ENCODE measurements at places on chromosomes 3 and 15.

DNA sequence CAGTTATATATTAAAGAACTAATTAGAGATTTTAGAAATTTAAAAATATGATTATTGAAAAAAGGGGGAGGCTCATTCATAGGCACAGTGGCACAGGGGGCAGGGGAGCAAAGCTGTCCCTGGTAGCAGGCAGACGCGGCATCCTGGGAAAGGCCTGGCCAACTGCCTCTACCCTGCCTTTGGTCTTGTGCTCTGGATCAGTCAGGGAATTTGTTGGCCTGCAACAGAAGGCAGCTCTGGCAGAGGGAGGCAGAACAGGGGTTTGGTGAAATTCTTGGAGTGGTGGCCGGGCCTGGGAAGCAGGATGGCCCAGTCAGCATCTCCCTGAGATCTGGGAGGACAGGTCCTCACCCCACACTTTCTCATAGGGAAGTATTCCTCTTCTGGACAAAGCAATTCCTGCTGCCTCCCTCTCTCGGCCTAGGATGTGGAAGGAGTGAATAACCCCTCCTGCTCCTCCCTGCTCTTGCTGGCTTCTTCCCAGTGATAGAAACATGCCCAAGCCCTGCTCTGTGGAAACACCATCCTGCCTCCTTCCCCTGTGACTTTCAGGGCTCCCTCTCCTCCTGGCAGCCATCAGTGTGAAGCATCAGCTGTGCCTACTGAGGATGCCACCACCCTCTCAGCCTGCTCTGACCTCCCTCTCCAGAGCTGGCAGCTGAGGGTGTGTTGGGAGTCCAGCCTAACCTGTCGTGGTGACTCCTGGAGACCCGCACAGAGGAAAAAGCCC, 26.9 kb downstream of the PRR20G start:
- DNase-seq = no peak

GRCh38 chr3:6680119-6680806, 180.7 kb upstream of the GRM7 start:
- no peak for DNase-seq

- DNase-seq = no peak
Observed at GRCh38 chr3:12287727-12288181, 1.1 kb upstream of the PPARG start.

GRCh38 chr3:52190294-52191074, 7.5 kb upstream of the ALAS1 start:
- peak; percentile 30 for DNase-seq

- DNase-seq = no peak
Observed at GRCh38 chr3:160049988-160050387, 61.4 kb downstream of the IL12A start.

DNA sequence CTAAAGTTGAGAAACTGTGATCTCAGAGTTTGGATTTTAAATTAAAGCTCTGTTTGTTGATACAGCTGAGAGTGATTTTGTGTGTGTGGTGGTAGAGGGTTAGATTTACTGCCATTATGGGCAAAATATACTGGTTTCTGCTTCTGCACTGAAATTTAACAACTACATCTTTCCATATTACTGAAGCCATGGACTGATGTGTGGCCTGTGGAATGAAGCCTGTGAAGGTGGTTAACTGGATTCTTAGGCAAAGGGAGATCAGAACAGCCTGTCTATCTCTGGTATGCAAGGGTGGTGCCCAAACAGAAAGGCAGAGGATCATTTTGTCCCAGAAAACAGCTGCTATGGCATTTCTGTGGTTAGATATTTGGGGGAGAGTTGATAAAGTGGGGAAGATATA, 297.3 kb upstream of the THBS1 start:
- DNase-seq = no peak

- DNase-seq = no peak
Observed at GRCh38 chr15:50275908-50276307, 10.4 kb upstream of the HDC start.

- no peak for DNase-seq
Observed at GRCh38 chr3:146334151-146334550, 83.2 kb upstream of the PLSCR4 start.

DNA sequence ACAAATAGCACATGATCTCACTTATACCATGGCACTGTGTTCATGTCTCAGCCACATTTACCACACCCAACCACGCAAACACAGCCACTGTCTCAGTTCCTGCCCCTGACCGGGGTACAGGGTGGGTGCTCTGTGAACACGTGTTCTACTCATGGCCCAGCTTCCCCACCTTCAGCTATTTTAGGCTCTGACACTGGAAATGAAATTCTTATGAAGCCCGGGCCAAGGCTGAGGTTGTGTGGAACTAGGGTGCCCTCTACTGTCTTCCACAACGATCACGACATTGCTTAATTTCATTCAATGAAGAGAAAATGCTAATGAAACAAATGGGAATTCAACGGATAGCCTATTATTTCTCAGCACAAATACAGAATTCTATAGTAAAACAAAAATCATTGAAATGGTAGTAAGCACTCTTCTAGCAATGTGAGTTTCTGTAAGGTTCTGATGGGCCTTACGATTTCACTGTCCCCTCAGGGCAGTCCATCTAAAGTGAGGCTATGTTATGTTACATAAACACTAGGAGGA, 2.1 kb upstream of the GABRA5 start:
- DNase-seq = no peak

DNA sequence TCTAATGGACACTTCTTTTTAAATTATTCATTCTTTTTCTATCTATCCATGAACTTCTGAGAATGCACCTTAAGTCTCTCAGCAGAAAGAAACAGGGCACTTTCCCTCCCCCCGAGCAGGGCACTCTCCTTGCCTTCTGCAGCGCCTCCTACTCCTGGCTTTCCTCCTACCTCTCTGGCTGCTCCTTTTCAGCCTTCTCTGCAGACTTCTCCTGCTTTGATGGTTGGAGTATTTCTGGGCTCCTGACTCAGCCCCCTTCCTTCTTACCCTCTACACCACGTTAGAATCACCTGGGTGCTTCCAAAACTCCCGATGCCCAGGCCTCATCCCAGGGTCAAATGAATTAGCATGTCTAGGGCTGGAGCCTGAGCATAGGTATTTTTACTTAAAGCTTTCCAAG, 3.4 kb downstream of the SCN5A start:
- DNase-seq = no peak

DNA sequence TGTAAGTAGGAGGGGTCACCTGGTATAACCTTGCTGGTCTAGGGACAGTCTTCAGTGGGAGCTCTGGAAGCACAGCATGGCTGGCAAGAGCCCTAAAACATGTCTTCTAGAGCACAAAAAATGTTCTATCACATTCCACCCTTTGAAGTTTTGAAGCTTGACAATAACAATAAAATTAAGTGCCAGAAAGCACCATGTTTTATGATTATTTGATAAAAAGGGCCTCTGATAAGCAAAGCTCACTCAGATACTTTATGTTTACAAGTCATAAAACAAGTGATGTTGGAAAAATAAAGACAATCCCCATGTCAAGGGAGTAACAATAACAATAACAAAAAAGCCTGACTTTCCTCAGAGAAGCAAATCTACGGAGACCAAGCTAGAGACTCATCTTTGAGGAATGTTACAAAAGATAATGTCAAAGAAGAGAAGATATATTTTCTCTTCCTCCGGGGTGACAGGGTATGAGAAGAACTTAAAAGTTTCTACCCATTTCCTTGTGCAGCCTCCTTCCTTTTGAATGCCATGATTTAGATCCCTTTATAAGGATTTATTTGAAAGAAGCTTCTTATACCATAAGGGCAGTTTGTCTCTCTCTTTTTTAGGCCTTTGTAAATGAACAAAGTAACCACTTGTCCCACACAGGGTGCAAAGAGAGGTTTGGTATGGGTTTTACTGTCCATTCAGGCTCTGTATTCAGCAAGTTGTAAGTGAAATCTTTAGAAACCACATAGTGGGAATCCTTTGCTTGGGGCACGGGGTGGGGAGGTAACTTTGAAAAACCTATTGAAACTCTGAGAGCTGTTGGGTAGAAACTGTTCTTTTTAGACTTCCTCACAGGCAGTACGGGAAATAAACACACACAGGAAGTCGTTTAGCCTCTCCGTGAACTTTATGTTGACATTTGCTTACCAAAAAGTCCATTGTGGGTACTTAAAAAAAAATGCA, 109.6 kb upstream of the RBMS3 start:
- no peak for DNase-seq

- no peak for DNase-seq
Observed at GRCh38 chr3:50534681-50535330, 31.4 kb upstream of the CACNA2D2 start.

DNA sequence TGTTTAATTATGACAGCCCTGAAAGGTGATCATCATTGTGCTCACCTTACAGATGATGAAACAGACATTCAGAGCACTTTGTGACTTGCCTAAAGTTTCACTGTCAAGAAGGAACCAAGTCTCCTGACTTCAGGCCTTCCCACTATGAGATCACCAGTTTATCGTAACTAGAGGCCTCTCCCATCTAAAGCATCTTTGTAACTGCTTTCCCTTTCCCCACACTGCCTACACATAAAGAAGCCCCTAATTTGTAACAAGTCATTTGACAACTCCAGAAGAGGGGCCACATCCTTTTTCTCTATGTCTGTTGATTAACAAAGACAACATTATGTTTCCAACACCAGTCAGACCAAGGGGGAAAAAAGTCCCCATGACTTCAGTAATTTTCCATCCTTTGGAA, 1.1 kb downstream of the KLHL6 start:
- DNase-seq = no peak

DNA sequence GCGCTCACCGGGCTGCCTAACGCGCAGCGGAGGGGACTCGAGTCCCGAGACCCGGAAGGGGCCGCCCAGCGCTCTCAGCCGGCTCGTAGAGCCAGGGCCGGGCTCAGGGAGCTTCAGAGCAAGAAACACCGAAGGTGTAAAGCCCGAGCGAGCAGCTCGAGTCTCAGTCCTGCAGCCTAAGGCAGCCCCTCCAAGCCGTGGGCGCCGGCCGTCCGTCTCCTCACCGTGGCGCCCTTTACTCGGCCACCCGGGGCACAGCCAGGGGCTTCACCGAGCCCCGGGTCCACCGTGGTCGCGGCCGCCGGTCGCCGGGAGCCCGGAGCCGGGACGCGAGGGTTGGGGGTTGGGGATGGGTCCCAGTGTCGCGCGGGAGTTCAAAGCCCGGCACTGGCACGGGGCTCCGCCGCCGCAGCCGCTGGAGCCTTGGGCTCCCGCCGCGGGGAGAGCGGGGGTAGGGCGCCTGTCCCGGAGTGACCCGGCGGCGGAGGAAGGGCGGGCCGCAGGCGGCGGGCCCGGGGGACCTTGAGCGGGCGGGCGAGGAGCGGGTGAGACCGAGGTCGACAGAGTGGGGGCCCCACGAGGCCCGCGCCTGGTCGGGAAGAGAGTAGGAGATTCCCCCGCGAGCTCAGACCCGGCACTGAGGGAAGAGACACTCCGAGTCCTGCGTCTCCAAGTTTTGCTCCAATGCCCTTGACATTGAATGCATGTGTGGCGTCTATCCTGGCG, 26.9 kb upstream of the THRB start:
- peak; percentile 24 for DNase-seq

- DNase-seq = no peak
Observed at GRCh38 chr3:73964818-73965217, 340.1 kb upstream of the PDZRN3 start.

- peak; percentile 43 for DNase-seq
Observed at GRCh38 chr3:72347819-72348319, 500.4 kb downstream of the SHQ1 start.

- DNase-seq = no peak
Observed at GRCh38 chr3:161977063-161977462, 480.5 kb downstream of the OTOL1 start.

- no peak for DNase-seq
Observed at GRCh38 chr15:92843814-92844213, 56.3 kb upstream of the CHD2 start.

- peak; percentile 15 for DNase-seq
Observed at GRCh38 chr3:25663347-25663868, 1.3 kb downstream of the TOP2B start.

- no peak for DNase-seq
Observed at GRCh38 chr15:39472621-39473297, 108.1 kb upstream of the THBS1 start.

- no peak for DNase-seq
Observed at GRCh38 chr3:64097920-64098319, 74.6 kb upstream of the PSMD6 start.

DNA sequence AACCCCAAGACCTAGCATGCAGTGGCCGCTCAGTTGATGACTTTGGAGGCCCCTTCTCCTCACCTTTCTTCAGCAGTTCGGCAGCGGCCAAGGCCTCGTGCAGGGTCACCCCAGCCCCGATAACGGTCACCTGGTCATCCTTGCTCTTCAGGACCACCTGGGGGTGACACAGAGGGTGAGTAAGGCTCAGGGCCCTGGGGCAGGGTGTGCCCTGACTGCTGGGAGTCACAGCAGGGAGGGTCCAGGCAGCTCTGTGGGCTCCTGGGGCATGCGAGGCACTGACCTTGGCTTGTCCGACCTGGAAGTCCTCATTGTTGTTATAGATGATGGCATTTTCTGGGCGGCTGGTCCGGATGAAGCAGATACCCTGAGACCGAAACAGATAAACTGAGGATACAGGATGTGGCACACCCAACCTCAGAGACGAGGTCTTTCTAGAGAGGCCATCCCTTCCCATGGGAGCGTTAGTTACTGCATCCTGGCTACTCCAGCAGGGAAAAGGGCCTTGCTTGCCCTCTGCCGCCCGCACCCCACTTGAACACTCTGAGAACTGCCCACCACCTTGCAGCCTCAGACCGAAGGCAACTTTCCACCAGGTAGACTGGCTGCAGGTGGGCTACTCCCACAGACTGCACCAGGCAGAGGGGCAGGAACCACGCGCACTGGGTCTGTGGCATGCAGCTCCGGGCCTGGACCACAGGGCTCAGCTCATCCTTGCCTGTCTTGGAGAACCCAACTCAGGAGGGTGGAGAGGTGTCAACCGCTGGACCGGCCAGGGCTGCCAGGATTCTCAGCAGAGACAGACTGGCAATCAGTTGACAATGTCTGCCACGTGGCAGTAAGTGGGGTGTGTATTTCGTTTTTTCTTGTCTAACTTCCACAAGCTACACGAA, 27.6 kb downstream of the TKT start:
- DNase-seq = no peak

DNA sequence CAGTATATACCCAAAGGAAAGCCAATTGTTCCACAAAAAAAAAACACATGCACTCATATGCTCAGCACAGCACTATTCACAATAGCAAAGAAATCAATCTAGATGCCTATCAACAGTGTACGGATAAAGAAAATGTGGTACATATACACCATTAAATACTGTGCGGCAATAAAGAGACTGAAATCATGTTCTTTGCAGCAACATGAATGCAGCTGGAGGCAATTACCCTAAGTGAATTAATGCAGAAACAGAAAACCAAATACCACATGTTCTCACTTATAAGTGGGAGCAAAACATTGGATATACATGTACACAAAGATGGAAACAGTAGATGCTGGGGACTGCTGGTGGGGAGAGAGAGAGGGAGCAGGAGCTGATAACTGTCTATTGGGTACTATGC, 124.2 kb upstream of the AADACL2 start:
- no peak for DNase-seq
